ENCODE measurements at places on chromosomes 3 and 15.

DNA sequence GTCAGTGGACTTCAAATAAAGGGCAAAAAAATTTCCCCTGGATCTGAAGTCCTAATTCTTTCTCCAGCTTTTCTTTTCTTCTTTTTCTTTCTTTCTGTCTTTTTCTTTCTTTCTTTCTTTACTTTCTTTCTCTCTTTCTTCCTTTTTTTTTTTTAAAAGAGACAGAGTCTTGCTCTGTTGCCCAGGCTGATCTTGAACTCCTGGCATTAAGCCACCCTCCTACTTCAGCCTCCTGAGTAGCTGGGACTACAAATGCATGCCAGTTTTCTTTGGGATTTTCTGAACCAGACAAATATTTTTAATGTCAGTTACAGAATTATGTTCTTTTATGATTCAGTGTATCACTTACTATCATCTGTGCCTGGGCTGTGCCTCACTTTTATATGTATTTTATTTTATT is 45.4 kb upstream of the CMTM8 start:
- H3K27ac ChIP-seq: no peak overlapping the region
- H3K27me3 ChIP-seq: no peaks in the 10 kb centered on the region
- no peaks in the 10 kb centered on the region for H3K36me3 ChIP-seq
- no peak overlapping the region for H3K4me3 ChIP-seq
- H3K4me1 ChIP-seq: no peaks in the 10 kb centered on the region

- H3K4me3 ChIP-seq: no peak overlapping the region
- no peak overlapping the region for H3K27ac ChIP-seq
- no peaks in the 10 kb centered on the region for H3K27me3 ChIP-seq
- H3K36me3 ChIP-seq: peaks cover 1% of the 10 kb centered on the region
Observed at GRCh38 chr3:144200004-144200403, 228.4 kb downstream of the DIPK2A start.

- H3K4me3 ChIP-seq: no peak overlapping the region
- H3K36me3 ChIP-seq: no peaks in the 10 kb centered on the region
- no peaks in the 10 kb centered on the region for H3K4me1 ChIP-seq
- no peak overlapping the region for H3K27ac ChIP-seq
- peaks cover 8% of the 10 kb centered on the region for H3K27me3 ChIP-seq
Observed at GRCh38 chr3:31974471-31974870, 6.6 kb downstream of the OSBPL10 start.

GRCh38 chr3:59995563-59995962 is 945.7 kb upstream of the CFAP20DC start:
- peaks cover 69% of the 10 kb centered on the region for H3K4me1 ChIP-seq
- no peaks in the 10 kb centered on the region for H3K27me3 ChIP-seq
- no peak overlapping the region for H3K4me3 ChIP-seq
- H3K36me3 ChIP-seq: no peaks in the 10 kb centered on the region

GRCh38 chr3:53921296-53921695 is 29.6 kb upstream of the SELENOK start:
- H3K27ac ChIP-seq: no peak overlapping the region
- no peak for DNase-seq
- H3K4me1 ChIP-seq: no peaks in the 10 kb centered on the region
- peaks cover 1% of the 10 kb centered on the region for H3K27me3 ChIP-seq
- no peak overlapping the region for H3K4me3 ChIP-seq

GRCh38 chr3:108202834-108203233 is 19.4 kb downstream of the IFT57 start:
- H3K4me1 ChIP-seq: peaks cover 15% of the 10 kb centered on the region
- no peak overlapping the region for H3K27ac ChIP-seq
- no peak overlapping the region for H3K4me3 ChIP-seq
- no peaks in the 10 kb centered on the region for H3K36me3 ChIP-seq
- no peaks in the 10 kb centered on the region for H3K27me3 ChIP-seq

DNA sequence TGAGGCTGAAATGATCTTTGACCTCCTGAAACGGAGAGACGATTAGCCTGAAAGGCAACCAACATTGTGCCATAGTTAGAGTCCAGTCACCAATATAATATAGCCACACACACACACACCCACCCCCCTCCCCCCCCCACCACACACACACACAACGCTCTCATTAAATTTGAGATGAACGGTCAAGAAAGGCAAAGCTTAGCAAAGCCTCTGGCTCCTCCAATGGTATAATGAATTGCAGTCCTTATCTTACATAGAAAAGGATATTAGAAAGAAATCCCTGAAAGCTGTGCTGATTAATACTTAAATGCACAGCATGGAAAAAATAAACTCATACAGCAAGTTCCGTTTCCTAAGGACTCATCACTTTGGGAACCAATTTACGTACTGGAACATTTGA is 876 bp upstream of the ZNF385D start:
- no peaks in the 10 kb centered on the region for H3K27me3 ChIP-seq
- H3K4me3 ChIP-seq: peak overlapping the region; percentile 97
- no peak overlapping the region for H3K27ac ChIP-seq
- DNase-seq: no peak
- H3K4me1 ChIP-seq: peaks cover 56% of the 10 kb centered on the region
- no peaks in the 10 kb centered on the region for H3K36me3 ChIP-seq

- H3K27ac ChIP-seq: no peak overlapping the region
- H3K4me3 ChIP-seq: no peak overlapping the region
- no peaks in the 10 kb centered on the region for H3K4me1 ChIP-seq
- H3K36me3 ChIP-seq: no peaks in the 10 kb centered on the region
- no peak for DNase-seq
- H3K27me3 ChIP-seq: peaks cover 4% of the 10 kb centered on the region
Observed at GRCh38 chr3:143604402-143605185, 243.7 kb downstream of the SLC9A9 start.

- H3K27ac ChIP-seq: no peak overlapping the region
- no peaks in the 10 kb centered on the region for H3K27me3 ChIP-seq
- H3K4me3 ChIP-seq: no peak overlapping the region
- no peaks in the 10 kb centered on the region for H3K36me3 ChIP-seq
Observed at GRCh38 chr3:71355862-71356261, 227.7 kb downstream of the FOXP1 start.

GRCh38 chr3:190260301-190260700 is 61.9 kb downstream of the CLDN1 start:
- no peaks in the 10 kb centered on the region for H3K27me3 ChIP-seq
- no peaks in the 10 kb centered on the region for H3K36me3 ChIP-seq
- DNase-seq: no peak
- H3K4me3 ChIP-seq: no peak overlapping the region
- H3K27ac ChIP-seq: no peak overlapping the region
- no peaks in the 10 kb centered on the region for H3K4me1 ChIP-seq

- H3K27me3 ChIP-seq: peaks cover 2% of the 10 kb centered on the region
- H3K4me3 ChIP-seq: no peak within 1 kb of the TSS
- no peaks in the 10 kb centered on the region for H3K36me3 ChIP-seq
- H3K4me1 ChIP-seq: peaks cover 7% of the 10 kb centered on the region
Observed at GRCh38 chr3:122793568-122794416, at the start of gene HSPBAP1. HSPBAP1 (minus strand) TSS chr3:122793831; CDS start chr3:122793680, 151 bp downstream.

- H3K27ac ChIP-seq: peak overlapping the region; percentile 91
- peaks cover 4% of the 10 kb centered on the region for H3K27me3 ChIP-seq
- peak; percentile 22 for DNase-seq
Observed at GRCh38 chr15:91021516-91022074, 799 bp downstream of the VPS33B start.

- peaks cover 26% of the 10 kb centered on the region for H3K36me3 ChIP-seq
- no peak for DNase-seq
Observed at GRCh38 chr3:170712798-170713197, 126.9 kb upstream of the SLC7A14 start.

DNA sequence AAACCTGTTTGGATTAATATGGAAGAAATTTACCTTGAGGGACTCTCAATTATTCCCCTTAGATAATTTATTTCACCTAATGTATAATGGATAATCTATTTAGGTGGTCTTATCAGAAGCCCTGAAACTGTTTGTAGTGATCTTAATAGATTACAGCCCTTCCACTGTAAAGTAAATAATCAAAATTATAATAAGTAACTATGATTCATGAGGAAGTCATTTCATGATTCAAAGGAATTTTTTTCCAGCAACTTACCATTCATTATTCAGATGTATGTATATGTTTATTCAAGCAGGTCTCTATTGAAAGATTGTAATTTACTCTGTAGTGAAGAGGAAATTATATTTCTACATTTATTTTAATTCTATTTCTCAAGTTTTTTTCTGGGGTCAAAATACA is 250.6 kb upstream of the ROBO1 start:
- no peaks in the 10 kb centered on the region for H3K27me3 ChIP-seq
- H3K27ac ChIP-seq: no peak overlapping the region
- DNase-seq: no peak
- no peak overlapping the region for H3K4me3 ChIP-seq
- H3K36me3 ChIP-seq: no peaks in the 10 kb centered on the region
- peaks cover 4% of the 10 kb centered on the region for H3K4me1 ChIP-seq

DNA sequence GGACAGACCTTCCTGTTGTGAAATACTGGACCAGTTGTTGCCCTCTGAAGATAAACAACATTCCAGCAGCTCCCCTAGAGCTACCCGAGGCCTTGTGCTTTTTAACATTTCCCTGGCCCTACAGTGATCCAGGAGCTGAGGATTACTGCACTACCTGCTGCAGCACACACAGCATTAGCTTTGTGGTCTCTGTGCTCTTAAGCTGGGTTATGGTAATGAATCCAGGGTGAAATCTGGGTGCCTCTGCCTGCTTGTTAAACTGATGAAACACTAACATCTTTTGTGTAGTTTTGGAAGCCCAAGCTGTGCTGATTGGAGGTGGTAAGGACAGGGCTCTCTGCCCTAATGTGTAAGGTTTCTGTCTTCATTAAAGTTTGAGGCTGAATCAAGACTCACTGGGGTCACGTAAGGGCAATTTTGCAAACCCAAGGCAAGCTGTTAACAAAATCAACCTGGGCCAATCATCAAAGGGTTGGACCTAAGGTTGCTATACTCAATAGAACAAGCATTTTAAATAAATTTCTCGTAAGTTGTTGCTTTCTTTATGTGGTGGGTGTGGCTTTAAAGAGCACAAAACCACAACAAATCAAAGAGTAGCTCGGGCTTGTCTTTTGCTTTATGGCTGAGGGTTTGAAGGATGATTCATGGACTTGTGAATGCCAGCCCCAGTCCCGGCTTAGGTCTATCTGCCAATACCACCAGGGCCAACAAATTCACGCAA is 183.9 kb downstream of the TPRG1 start:
- DNase-seq: no peak
- H3K4me3 ChIP-seq: no peak overlapping the region
- no peak overlapping the region for H3K27ac ChIP-seq

DNA sequence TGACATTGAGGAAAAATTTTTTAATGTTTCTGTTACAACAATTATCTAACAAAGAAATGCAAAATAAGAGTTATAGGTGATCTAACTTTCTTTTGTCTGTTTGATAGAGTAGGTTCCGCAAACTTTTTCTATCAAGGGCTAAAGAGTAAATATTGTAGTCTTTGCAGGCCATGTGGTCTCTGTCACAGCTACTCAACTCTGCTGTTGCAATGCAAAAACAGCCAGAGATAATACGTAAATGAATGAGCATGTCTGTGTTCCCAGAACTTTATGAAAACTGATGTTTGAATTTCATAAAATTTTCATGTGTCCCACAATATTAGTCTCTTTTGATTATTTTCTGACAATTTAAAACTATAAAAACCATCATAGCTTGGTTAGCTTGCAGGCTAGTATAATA is 73.3 kb downstream of the SLC24A1 start:
- no peak for DNase-seq
- H3K4me1 ChIP-seq: peaks cover 6% of the 10 kb centered on the region
- no peak overlapping the region for H3K27ac ChIP-seq
- no peaks in the 10 kb centered on the region for H3K27me3 ChIP-seq
- H3K4me3 ChIP-seq: no peak overlapping the region
- no peaks in the 10 kb centered on the region for H3K36me3 ChIP-seq

DNA sequence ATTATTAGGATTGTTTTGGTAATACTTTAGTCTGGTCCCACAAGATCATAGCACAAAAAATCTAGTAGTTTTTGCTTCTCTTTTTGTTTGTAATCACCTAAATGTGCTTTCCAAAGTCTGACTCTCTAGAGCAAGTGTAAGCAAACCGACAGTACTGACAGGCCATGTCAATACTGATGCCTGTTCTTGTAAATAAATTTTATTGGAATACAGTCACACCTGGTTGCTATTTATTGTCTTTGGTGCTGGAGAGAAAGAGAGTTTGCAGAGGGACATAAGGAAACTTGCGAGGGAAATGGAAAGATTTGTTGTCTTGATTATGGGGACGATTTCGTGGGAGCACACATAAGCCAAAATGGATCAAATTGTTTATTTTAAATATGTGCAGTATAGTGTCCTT is 77.5 kb downstream of the NAALADL2 start:
- H3K27ac ChIP-seq: no peak overlapping the region
- peaks cover 9% of the 10 kb centered on the region for H3K36me3 ChIP-seq

GRCh38 chr15:63288778-63289378 is 11.5 kb downstream of the APH1B start:
- H3K4me1 ChIP-seq: no peaks in the 10 kb centered on the region
- H3K27me3 ChIP-seq: no peaks in the 10 kb centered on the region
- no peak overlapping the region for H3K27ac ChIP-seq
- no peak overlapping the region for H3K4me3 ChIP-seq
- no peaks in the 10 kb centered on the region for H3K36me3 ChIP-seq

- no peak for DNase-seq
- H3K4me3 ChIP-seq: no peak overlapping the region
- no peaks in the 10 kb centered on the region for H3K4me1 ChIP-seq
- peaks cover 1% of the 10 kb centered on the region for H3K27me3 ChIP-seq
Observed at GRCh38 chr3:174046311-174046710, 648.8 kb downstream of the NLGN1 start.

GRCh38 chr3:10574101-10574620 is 68.8 kb upstream of the ATP2B2 start:
- peak; percentile 68 for DNase-seq
- peak overlapping the region; percentile 83 for H3K4me3 ChIP-seq
- H3K4me1 ChIP-seq: peaks cover 29% of the 10 kb centered on the region
- no peaks in the 10 kb centered on the region for H3K36me3 ChIP-seq
- peak overlapping the region; percentile 96 for H3K27ac ChIP-seq

GRCh38 chr3:187360596-187360995 is 7.6 kb upstream of the RTP4 start:
- H3K4me3 ChIP-seq: no peak overlapping the region
- H3K27ac ChIP-seq: no peak overlapping the region

DNA sequence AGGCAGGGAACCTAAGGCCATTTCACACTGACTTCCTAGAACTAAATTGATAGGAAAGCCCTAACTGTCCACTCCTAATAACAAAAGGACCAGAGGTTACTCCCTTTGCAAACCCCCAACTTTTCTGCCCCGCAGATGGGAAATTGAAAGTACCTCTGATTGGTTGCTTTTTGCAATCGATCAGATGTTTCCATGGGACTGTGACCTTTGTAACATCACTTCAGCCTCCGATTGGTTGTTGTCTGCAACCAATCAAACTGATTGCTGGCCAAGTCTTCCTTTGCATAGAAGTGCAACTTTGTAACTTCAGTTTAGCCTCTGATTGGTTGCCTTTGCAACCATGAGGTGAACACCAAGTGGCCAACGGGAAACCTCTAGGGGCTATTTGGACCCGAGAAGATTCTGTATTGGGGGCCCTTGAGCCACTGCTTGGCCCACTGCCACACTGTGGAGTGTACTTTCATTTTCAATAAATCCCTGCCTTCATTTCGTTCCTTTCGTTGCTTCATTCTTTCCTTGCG is 11.3 kb upstream of the KNL1 start:
- no peaks in the 10 kb centered on the region for H3K36me3 ChIP-seq
- no peak overlapping the region for H3K27ac ChIP-seq
- no peaks in the 10 kb centered on the region for H3K27me3 ChIP-seq
- no peak for DNase-seq

Data from glutamatergic neuron (in vitro differentiated cells).